ENCODE measurements at places on chromosomes 4 and X.
A peak's percentile ranks its signal among the peaks of the same experiment; 100 is the strongest.

DNA sequence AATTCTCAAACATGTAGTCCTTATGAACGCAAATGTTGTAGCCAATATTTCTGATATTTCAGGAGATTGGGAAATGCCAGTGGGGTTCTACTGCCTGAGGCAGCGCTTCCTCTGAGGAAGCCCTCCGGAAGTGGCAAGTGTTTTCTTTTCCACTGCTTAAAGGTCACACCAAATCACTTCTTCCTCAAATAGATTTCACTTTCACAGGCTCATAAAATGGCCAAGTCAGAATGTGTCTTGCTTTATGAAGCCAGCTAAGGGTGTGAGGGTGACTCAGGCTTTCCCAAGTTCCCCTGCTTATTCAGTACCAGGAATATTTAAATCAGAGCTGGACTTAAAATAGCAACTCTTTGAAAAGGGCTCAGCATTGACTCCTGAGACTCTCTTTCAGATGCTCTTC lies 514.2 kb upstream of the DIPK2B start:
- peak; percentile 31 for DNase-seq

- DNase-seq = no peak
Observed at GRCh38 chr4:158870626-158871334, 102.0 kb downstream of the FNIP2 start.

DNA sequence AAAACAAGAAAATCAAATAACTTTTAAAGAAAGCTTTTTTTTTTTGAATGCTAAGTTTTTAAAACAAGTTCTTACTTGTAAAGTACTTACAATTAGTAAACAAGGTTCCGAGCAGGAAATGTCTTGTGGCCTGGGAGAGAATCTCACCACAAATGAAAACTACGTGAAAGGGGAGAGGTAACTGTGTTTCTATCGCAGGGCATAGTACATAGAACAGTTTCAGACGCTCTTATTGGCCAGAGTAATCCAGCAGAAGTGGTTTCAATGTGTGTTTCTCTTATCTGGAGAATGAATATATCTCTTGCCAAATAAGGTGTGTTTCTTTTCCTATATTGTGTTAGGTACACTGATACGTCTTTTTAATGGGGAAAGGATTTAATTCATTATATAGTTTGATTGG lies at the start of gene PLAC8:
Gene PLAC8, minus strand, starts transcription at position 154 of the 400 bp plus-strand sequence. CDS start 6,808 bp downstream, outside the sequence.
- DNase-seq = no peak

- DNase-seq = no peak
Observed at GRCh38 chrX:12390301-12390700, 252.0 kb downstream of the FRMPD4 start.

DNA sequence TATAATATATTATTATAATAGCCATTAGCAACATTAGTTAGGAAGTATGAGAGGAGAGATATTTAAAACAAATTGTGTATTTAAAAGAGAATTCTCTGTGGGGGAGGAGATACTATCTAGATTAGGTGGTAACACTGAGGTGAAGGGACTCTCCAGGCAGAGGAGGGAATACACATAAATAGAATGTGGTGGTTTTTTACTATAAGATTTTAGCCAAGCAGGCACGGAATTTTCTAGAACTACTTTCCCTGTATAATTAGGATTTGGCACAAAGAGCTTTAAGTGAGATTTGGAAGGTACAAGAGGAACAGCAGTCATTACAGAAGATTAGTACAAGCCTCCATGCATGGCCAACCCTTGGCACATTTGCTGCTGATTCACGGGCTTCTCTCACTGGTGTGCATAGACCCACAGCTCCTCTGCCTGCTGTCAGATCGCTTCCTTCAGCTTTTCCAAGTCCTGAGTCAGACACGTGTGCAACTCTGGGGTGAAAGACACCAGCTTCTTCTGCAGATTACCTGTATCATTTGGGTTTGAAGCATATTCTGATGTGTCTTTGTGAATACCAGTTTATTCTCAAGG lies 685.5 kb downstream of the KCTD8 start:
- DNase-seq = no peak

GRCh38 chr4:82825425-82825824 lies 26.8 kb upstream of the SCD5 start:
- DNase-seq = no peak

DNA sequence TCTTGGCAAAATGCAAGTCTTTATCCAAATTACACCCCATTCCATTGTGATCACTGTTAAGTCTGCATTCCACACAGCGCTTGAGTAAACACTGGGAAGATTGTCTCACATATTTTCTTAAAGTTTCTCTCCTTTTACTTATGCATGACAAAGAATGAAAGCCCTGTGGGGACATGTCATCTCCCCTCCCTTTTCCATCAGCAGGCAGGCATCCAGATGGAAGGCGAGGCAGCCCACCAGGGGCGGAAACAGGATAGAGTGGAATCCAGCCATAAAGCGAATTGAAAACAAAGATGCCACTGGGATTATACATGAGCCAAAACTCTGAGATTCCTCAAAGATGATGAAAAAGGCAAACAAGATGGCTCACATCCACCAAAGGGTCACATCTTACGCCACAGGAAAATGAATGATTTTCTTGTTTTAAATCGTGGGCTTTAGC lies 78.2 kb downstream of the AFAP1 start:
- DNase-seq = no peak

DNA sequence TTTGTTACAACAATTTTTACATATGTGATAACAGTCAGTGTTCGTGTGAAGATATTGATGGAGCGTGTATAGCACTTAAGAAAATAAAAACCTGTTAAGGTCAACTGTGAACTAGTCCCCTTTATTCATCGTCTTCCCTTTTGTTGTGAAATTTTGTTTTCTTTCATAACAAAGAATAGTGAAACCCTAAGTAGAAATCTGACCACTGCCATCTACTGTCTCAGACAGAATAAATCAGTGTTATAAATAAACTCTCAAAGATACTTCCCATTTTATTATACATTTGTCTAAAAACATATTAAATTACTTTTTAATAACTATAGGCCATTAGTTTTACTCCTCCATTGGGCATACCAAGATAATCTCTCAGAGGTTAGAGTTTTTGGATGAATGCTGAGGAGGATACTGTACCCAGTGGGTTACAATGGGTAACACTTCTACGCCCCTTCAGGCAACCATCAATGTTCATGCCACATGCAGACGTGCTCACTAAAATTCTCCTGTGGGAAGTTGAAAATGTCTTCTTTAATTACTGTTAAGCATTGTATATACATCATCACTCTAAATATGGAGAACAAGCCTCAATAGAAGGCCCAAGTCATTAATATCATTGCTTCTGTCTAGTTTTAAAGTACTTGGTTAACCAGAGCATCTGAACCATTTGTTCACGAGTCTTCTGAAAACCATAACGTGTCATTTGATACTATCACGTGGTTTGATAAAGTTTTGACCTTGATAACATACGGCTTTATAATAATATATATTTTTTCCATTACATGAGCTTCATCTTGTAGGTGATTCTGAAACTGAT lies 171.2 kb downstream of the TMA16 start:
- DNase-seq = no peak

- no peak for DNase-seq
Observed at GRCh38 chr4:78297116-78297800, 240.1 kb downstream of the FRAS1 start.

GRCh38 chr4:8594097-8595038 lies 1.8 kb downstream of the CPZ start:
- DNase-seq = peak; percentile 40

- no peak for DNase-seq
Observed at GRCh38 chr4:176489001-176489400, 169.2 kb downstream of the SPCS3 start.

- DNase-seq = no peak
Observed at GRCh38 chr4:62448911-62449310, 1248.8 kb downstream of the ADGRL3 start.

DNA sequence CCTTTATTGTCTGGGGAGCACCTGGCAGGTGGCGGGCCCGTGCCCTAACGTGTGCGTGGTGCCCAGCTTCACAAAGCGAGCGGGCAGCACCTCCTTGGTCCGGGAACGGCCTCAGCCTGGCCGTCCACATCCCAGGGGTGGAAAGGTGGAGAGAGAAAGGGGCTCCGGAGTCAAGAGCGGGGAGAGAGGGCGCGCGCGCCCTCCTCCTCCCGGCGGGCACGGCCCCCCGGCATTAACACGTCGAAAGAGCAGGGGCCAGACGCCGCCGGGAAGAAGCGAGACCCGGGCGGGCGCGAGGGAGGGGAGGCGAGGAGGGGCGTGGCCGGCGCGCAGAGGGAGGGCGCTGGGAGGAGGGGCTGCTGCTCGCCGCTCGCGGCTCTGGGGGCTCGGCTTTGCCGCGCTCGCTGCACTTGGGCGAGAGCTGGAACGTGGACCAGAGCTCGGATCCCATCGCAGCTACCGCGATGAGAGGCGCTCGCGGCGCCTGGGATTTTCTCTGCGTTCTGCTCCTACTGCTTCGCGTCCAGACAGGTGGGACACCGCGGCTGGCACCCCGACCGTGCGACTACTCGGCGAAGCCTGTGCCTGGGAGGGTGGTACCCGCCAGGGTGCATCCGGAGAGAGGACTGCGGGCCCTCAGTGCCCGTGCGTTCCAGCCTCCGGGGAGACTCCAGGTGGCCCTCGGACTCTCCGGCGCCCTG lies at the start of gene KIT:
Gene KIT, plus strand, starts transcription at position 407 of the 701 bp plus-strand sequence. Its CDS starts 58 bp downstream, at position 465.
- peak; percentile 29 for DNase-seq

DNA sequence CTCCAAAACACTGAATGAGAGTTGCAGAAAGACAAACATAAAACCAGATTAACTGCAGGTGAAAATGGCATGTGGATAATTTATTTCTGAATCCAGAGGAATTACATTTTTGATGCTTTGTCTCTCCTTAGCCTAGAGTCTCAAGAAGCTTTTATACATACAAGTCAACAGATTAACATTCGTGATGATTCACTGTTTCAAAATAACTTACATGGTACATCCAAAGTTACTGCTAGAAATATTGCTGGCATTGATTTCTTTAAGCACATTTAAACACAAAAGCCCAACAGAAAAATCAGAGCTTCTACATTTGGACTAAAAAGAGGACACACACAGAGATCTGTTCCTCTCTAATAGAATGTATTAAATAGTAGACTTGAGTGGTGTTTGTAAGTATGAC lies 105.6 kb downstream of the AMELX start:
- no peak for DNase-seq

DNA sequence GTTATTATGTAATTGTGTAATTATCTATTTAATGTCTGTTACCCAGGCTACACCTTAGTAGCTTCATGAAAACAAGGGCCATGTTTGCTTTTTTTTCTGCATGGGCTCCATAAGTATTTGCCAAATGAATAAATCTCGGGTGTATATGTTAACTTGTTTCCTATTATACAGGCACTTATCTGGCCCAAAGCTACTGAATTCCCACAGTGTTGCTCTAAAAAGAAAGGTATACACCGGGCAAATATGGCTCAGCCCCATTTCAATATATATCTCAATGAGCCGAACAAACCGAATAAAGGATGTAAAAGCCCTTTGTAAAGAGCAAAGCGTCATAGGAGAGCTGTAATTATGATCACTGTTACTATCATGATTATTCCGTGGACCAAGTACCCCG lies 767 bp downstream of the PAQR3 start:
- DNase-seq = no peak

DNA sequence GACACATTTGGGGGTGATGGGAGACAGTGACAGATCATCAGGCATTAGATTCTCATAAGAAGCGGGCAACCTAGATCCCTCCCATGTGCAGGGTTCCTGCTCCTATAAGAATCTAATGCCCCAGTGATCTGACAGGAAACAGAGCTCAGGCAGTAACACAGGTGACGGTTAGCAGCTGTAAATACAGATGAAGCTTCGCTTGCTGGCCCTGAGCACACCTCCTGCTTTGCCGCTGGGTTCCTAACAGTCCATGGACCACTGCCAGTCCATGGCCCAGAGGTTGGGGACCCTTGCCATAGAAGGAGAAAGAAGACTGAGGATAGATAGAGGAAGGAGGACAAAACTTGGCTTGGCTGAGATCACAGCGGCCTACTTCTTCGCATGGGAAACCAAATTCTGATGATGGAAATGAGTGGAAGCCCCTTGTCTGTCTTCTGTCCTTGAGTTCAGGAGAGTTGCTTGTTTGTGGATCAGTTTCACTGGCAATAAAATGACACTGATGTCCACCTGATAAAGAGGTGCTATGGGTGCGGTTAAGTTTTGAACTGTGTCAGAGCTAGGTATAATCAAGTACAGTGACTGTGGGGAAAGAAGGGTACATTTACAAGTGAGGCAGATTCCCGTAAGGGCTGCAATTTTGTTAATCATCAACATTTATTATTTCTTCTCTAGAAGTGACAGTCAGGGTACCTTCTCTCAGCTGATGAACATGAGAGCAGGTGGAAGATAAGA lies 1.7 kb upstream of the TIFA start:
- no peak for DNase-seq

- DNase-seq = peak; percentile 72
Observed at GRCh38 chr4:108030332-108030731, 40.6 kb downstream of the HADH start.

DNA sequence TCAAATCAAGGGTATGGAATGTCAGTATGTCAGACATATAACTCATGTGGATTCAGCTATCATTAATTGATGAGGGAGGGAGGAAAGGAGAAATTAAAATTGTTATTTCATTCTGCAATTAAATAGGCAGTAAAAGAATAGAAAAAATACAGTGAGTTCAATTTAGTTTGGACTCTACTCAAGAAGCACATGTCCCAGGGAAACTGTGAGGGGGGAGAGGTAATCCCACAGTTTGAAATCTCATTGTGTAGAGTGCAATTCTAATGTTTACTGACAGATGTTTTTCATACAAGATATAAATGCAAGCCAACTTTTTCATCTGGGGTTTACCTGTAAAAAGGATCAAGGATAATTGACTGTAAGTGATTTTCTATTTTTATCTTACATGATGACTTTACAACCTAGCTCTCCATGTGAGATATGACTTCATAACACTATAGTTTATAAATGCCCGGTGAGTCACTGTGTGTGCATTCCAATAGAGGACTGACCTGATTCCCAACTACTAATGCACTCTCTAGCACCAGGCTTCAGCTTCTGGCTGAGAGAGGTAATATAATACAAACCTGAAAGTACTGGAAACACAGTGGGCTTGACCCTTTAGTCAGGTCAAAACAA lies 35.2 kb upstream of the SCD5 start:
- no peak for DNase-seq

DNA sequence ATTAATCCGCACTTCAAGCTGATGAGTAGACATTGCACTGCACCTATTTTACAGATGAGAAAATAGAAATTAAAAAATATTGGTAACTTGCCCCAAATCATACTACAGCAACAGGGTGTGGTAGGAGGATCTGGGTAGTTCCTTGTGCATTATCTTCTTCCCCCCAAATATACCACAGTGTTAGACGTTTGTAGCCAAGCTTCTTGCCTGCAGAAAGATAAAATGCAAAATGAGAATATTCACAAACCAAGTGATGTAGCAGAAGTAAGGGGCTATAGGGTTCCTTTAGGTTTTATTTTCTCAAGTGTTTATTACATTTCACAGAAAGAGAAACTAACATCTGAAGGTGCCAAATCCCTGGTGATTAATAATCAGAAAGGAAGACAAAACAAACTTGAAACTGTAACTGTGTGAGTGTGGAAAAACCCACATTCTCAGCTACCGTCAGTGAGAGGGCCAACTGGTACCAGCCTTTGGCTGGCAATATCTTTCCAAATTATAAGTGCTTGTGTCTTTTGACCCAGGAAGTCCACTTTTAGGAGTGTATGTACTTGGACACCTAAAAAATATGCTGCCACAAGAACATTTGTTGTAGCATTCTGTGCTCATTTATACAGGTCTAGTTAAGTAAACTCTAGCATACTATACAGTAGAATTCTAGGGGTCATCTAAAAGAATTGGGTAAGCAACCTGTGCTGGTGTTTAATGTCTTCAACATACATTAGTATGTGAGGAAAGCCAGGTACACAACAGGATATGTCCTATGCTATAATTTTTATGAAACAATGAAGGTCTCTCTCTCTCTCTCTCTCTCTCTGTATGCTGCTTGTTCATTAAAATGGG lies 6.7 kb upstream of the CD38 start:
- no peak for DNase-seq

- no peak for DNase-seq
Observed at GRCh38 chr4:146330392-146330791, 116.1 kb downstream of the REELD1 start.

Data from stimulated activated CD8-positive, alpha-beta memory T cell treated with anti-CD3 and anti-CD28 coated beads, Interleukin-4, amount 100 ng/mL, for 48 hours (primary cell).